ENCODE measurements at places on chromosomes 1 and 21.
A peak's percentile ranks its signal among the peaks of the same experiment; 100 is the strongest.

DNA sequence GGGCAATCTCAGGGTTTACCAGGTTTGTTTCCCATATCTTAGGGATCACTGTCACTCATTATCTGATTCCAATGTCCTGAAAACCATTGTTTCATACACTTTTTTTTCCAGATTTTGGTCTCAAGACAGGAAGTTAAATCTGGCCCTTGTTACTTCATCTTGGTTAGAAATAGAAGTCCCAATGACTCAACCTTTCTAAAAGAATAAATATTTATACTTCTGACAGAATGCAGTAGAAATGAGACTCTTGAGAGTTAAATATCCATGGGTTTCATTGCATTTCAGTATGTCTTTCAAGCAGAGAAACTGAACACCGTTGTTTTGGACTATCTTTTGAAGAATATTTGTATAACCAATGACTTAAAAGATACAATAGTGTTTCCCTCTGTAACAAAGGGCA, 19.8 kb upstream of the VCAM1 start:
- peak; percentile 74 for DNase-seq

- no peak for DNase-seq
Measured at GRCh38 chr1:167207940-167208623, 12.6 kb upstream of the POU2F1 start.

DNA sequence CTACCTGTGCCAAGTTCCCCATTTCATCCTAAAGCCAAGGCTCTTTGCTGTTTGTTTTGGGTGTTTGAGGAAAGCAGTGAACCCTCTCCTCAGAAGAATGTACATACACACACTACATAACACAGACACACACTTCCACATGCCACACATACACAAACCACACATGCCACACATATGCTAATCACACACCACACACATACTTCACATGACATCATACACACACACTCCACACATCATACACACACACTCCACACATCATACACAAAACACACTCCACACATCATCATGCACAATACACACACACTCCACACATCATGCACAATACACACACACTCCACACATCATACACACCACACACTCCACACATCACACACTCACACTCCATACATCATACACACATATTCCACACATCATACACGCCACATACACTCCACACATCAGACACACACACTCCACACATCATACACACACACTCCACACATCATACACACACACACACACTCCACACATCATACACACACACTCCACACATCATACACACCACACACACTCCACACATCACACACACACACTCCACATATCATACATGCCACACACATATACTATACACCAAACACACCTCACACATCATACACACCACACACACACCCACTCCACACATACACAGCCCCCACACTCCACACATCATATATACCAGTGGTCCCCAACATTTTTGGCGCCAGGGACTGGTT, 22.7 kb upstream of the ZNF436 start:
- DNase-seq = peak; percentile 24

DNA sequence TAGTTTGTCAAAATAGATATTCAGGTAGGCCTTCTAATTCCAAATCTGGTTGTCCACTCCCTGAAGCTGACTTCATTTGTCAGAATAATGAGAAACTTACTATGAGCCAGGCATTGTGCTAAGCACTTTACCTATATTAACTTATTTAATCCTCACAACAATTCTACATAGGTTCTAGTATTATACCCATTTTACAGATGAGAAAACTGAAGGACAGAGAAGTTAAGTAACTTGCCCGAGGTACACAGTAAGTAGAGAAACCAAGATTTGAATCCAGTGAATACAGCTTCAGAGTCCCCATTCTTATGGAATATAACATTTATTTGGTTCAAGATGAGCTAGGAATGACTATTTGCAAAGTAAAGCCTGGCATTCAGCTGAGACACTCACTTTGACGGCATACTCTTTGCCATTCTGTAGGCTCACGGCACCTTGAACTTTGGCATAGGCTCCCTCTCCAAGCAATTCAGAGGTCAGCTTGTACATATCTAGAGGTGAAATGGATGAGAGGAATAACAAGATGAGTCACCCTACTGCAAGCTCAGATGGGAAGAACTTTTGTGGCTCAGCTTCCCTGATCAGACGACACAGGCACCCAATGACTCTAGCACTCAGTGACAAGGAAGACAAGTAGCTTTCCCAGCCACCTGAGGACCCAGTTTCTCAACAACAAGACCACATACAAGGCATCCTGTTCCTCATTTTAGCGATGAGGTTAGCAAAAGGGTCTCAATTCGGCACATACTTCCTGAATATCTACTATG, 23.7 kb downstream of the MKNK1 start:
- DNase-seq = no peak

DNA sequence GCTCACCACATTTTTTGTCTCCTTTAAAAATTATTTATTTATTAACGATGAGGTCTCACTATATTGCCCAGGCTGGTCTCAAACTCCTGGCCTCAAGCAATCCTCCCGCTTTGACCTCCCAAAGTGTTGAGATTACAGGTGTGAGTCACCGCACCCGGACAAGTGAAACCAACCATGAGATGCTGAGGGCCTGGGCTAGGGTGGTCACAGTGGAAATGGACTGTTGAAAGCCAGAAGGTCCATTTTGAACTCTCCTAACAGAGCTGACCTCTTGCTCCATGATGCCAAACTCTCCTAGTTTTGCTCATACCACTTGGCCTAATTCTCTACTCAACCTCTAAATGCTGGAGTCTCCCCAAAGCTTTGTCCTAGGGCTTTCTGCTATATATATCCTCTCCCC, 109.1 kb downstream of the SLC45A1 start:
- no peak for DNase-seq

DNA sequence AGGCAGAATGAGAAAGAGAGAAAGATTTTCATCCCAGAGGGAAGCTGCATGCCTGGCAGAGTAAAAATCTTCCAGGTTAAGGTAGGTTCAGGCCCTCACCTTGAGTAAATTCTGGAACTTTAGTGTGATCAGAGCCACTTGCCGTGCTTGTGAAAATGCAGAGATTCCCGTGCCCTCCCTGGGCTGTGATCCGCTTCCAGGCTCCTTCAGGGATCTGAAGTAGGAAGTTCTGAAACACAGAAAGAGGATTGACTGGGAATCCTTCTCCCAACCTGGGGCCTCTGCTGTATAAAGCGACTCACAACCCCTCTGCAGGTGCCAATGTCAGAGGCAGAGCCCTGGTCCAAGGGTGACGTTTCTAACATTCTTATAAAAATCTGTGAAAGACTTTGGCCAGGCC, 26.6 kb downstream of the NUAK2 start:
- no peak for DNase-seq

DNA sequence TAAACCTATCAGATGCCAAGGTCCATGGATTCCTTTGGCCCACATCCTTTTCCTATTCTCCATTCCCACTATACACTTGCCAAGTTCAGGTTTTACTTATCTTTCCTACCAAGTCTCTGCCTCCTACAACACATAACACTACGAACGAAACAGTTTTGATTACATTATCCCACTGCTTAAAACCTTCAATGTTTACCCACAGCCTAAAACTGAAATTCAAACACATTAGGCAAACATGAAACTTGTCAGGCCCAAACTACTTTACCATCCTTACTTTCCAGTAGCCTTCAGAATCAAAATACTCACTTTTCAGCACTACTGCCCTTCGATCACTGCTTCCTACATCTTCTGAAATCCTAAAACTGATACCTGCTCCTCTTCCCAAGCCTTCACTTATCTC, 3.0 kb downstream of the SCAF4 start:
- no peak for DNase-seq

DNA sequence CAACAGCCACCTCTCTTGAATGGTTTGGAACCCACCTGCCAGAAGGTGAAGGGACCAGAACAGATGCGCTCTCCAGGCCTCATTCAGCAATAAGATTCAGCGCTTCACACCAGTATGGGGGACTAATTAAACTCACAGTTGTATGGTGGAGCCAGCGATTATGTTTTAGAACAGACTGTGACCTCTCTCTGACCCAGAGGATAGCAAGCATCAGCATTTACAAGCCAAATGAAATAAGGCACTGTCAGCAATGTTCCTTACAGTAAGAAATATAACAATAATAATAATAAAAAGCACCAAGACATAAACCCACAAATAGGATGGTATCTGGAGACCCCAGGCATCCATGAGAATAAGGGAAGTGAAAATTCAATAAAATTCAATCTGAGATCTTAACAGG, 6.9 kb upstream of the CDC42BPA start:
- DNase-seq = no peak

- DNase-seq = no peak
Measured at GRCh38 chr1:84722794-84723193, 32.5 kb upstream of the SSX2IP start.

- DNase-seq = no peak
Measured at GRCh38 chr1:3442331-3442730, 12.1 kb upstream of the ARHGEF16 start.

GRCh38 chr1:116126281-116126680, 15.1 kb downstream of the MAB21L3 start:
- DNase-seq = no peak

GRCh38 chr21:46145840-46146691, 9.3 kb downstream of the FTCD start:
- DNase-seq = no peak

- no peak for DNase-seq
Measured at GRCh38 chr1:3268281-3268680, 186.2 kb upstream of the ARHGEF16 start.

DNA sequence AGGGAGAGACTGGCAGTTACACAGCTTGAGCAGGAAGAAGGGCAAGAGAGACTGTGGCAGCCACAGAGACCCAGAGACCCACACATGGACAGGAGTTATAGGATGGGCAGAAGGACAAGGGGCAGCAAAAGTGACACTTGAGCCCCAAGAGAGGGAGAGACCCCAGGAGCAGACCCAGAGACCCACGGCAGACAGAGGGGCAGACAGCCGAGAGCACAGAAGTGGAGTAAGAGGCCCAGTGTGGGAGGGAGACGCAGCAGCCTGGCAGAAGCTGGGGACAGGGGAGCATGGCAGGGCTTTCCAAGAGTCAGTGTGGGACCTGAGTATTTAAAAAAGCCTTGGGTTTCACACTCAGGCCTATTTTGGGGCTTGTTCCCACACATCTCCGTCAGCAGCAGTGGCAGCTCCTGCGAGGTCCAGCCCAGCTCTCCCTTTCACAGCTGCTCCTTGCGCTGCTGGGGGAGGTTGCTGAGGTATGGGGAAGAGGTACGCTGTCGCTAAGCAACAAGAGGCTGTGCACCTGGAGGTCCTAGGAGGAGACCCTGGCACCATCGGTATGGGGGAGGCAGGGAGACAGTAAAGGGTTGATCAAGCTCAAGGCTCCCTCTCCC, 9.0 kb upstream of the MEF2D start:
- no peak for DNase-seq

- DNase-seq = no peak
Measured at GRCh38 chr1:168535536-168535935, 8.3 kb downstream of the XCL2 start.

GRCh38 chr1:163346326-163346870, 24.6 kb downstream of the NUF2 start:
- peak; percentile 4 for DNase-seq

DNA sequence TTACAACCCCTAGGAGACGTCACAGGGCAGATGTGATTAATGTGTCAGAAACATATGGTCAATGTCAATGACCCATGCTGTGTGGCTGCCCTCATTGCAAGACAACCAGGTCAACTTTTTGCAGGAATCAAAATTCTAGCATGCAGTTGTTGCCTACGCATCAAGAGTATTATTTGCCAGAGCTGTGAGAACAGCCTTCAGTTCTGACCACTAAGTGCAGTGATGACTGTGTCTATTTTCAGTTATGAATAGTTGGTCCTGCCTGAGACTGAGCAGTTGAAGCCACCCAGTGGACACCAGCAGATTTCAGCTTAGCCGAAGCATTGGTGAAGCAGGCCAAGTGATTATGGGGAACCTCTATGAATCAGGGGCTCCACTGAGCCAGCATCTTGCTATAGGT, 47.3 kb downstream of the LYPLAL1 start:
- no peak for DNase-seq

- no peak for DNase-seq
Measured at GRCh38 chr1:206114692-206115640, 2.2 kb downstream of the AVPR1B start.

- no peak for DNase-seq
Measured at GRCh38 chr1:2344744-2345296, 46.5 kb downstream of the MORN1 start.

- DNase-seq = peak; percentile 78
Measured at GRCh38 chr1:22712502-22713271, 2.0 kb downstream of the EPHB2 start.

DNA sequence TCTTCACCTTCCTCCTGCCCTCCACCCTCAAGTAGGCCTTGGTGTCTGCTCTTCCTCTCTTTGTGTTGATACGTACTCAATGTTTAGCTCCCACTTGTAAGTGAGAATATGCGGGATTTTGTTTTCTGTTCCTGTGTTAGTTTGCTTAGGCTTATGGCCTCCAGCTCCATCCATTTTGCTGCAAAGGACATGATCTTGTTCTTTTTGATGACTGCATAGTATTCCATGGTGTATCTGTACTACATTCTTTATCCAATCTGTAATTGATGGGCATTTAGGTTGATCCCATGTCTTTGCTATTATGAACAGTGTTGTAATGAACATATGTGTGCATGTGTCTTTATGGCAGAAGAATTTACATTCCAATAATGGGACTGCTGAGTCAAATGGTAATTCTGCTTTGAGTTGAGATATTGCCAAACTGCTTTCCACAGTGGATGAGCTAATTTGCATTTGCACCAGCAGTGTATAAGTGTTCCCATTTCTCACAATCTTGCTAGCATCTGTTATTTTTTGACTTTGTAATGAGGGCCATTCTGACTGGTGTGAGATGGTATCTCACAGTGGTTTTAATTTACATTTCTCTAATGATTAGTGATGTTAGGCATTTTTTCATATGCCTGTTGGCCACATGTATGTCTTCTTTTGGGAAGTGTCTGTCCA, 272.7 kb downstream of the SDCCAG8 start:
- no peak for DNase-seq

DNA sequence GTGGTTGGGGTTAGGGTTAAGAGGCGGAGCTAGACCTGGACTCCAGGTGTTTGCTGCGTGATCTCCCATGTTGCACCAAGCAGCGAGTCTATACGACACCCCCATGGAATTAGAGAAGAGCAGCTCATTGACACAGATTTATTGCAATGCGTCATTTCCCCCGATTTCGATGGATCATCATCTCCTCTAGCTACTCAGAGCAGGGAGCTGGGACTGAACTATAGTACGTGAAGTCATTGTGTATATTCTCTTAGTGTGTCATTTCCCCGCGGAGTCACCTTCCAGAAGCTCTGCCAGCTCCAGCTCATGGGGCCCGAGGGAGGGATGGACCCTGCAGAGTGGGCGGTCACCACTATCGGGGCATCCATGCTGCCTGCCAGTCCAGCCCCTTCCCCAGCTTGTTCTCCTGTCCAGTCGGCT, 7.5 kb upstream of the C2CD2 start:
- DNase-seq = peak; percentile 91

- DNase-seq = no peak
Measured at GRCh38 chr1:116258668-116259419, 114.2 kb upstream of the ATP1A1 start.

- peak; percentile 27 for DNase-seq
Measured at GRCh38 chr1:171468120-171468750, 17.1 kb upstream of the PRRC2C start.

GRCh38 chr21:25790122-25790877, 55.5 kb downstream of the GABPA start:
- peak; percentile 47 for DNase-seq

GRCh38 chr1:152759453-152760173, 1.8 kb downstream of the KPRP start:
- no peak for DNase-seq

Measured in mesenchymal stem cell (in vitro differentiated cells and primary cell).